ENCODE measurements at places on chromosomes 11 and 22. TPM values are rescaled to one million over a fixed set of nuclear protein-coding genes. Genes with fewer than 3 reads are reported as not detected.

The SAA2 gene
- total RNA-seq, result 12.6 TPM

DNA sequence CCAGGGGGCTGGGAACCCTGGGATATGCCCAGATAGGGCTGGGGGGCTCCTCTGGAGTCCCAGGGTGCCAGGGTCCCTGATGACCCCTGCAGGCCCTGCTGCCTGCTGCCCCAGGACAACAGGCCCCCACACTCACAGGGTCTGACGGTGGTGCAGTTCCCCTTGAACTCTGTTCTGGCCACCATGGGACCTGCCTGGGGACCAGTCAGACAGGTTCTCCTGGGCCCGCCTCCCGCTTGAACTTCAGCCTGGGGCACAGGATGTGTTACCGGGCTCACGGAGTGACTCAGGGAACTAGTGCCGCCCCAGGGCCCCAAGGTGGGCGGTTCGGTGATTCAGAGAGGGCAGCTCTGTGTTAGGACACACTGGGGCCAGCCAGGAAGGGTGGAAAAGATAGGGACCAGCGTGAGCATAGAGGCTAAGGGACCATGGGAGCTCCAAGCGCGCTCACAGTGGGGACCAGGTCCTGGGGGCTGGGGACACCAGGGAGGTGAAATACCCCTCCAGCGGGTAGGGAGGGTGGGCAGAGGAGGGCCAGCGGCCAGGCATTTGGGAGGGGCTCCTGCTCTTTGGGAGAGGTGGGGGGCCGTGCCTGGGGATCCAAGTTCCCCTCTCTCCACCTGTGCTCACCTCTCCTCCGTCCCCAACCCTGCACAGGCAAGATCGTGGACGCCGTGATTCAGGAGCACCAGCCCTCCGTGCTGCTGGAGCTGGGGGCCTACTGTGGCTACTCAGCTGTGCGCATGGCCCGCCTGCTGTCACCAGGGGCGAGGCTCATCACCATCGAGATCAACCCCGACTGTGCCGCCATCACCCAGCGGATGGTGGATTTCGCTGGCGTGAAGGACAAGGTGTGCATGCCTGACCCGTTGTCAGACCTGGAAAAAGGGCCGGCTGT lies 21.5 kb upstream of the TXNRD2 start:
- no peaks in the 10 kb centered on the region for H3K27me3 ChIP-seq
- no peaks in the 10 kb centered on the region for H3K4me1 ChIP-seq
- peak overlapping the region; percentile 67 for H3K27ac ChIP-seq

DNA sequence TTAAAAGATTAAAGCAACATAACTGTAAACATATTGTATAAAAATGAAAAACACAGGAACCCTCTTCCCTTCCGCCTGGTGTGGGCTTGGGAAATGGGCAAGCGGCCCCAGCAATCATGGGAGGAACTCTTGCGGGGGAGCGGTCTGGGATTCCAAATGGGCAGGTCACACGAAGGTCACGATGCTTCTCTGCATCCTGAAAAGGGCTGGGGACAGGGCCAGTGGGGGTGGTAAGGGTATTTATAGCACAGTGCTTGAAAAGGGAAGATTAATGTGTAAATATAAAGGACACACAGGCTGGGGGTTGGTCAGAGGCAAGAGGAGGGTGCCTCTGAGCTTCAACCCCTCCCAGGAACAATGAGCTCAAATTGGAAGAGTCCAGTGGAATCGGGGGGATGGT lies 46.9 kb upstream of the OR4B1 start:
- peak overlapping the region; percentile 23 for H3K27ac ChIP-seq
- peaks cover 4% of the 10 kb centered on the region for H3K36me3 ChIP-seq
- H3K27me3 ChIP-seq, result no peaks in the 10 kb centered on the region
- no peak for DNase-seq
- H3K4me3 ChIP-seq, result no peak overlapping the region

- H3K4me1 ChIP-seq, result peaks cover 5% of the 10 kb centered on the region
- H3K27ac ChIP-seq, result no peak overlapping the region
- no peaks in the 10 kb centered on the region for H3K36me3 ChIP-seq
- H3K27me3 ChIP-seq, result no peaks in the 10 kb centered on the region
- peak; percentile 59 for DNase-seq
Observed at GRCh38 chr11:14300661-14301304, 58.2 kb downstream of the RRAS2 start.

DNA sequence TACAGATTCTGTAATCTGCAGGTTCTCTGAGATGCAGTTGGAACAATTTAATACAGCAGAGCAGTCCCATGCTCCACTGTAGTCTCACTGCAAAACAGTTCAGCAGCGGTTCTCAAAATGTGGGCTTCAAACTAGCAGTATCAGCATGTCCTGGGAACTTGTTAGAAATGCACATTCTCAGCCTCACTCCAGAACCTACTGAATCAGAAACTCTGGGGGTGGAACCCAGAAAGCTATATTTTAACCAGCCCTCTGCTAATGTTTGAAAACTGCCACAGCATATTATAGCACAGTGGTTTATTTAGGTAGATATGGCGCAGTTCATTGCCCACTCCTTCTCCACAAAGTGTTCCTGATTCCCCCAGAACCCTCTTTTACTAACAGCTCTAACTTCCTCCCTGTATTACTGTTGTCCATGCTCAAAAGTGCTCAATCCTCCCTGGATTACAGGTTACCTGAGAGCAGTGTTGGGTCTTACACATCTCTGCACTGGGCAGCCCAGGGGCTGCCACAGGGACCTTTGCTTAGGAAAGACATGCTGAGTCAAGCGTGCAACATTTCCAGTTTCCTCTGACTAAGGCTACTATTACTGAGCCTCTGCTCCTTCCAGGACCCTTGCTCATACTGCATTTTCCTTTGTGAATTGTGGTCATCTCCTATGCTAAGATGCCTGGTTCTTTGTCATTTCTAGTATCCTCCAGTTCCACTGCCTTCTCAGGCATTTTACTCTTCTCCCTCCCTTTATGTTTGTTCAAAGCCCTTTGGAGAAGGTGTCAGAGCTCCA lies 7.7 kb upstream of the DGAT2 start:
- no peak overlapping the region for H3K4me3 ChIP-seq
- H3K4me1 ChIP-seq, result no peaks in the 10 kb centered on the region
- H3K27ac ChIP-seq, result no peak overlapping the region
- H3K27me3 ChIP-seq, result no peaks in the 10 kb centered on the region

DNA sequence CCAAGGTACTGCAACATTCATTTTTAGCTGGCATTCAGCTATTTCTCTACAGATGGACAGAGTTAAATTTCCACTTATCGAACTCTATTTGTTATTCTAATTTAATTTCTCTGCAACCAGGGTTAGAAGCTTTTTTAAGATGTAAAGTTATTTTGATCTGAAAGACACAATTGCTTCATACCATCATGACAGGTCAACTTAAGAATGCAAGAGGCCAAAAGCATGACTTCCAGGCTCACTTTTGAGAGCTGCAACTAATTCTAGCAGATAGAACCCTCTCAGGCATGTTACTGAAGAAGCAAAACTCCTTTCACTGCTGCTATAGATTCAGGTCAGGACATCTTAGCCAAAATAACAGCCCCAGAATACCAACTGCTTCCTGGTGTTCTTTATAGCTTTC lies 86.5 kb upstream of the GALNT18 start:
- H3K36me3 ChIP-seq, result no peaks in the 10 kb centered on the region
- no peak overlapping the region for H3K4me3 ChIP-seq
- no peak overlapping the region for H3K27ac ChIP-seq
- DNase-seq, result no peak
- H3K4me1 ChIP-seq, result no peaks in the 10 kb centered on the region
- no peaks in the 10 kb centered on the region for H3K27me3 ChIP-seq
